ENCODE measurements at places on chromosomes 3 and 15. TPM values are rescaled to one million over a fixed set of nuclear protein-coding genes. Genes with fewer than 3 reads are reported as not detected.

DNA sequence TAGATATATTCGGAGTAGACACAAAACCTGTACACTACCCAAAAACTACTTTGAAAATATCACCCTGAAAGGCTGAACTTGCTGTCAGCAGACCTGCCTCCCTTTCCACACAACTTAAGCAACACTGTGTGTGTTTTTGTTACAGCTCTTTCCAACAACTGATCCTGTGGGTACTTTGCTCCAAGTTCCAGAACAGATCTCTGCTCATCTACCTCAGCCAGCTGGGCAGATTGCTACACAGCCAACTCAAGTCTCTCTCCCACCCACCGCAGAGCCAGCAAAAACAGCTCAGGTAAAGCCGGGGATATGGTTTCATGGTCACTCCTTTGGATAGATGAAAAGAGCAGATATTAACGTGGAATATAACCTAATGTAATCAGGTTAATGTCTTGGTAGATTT is 19.7 kb upstream of the SLC22A13 start:
- DNase-seq: no peak

DNA sequence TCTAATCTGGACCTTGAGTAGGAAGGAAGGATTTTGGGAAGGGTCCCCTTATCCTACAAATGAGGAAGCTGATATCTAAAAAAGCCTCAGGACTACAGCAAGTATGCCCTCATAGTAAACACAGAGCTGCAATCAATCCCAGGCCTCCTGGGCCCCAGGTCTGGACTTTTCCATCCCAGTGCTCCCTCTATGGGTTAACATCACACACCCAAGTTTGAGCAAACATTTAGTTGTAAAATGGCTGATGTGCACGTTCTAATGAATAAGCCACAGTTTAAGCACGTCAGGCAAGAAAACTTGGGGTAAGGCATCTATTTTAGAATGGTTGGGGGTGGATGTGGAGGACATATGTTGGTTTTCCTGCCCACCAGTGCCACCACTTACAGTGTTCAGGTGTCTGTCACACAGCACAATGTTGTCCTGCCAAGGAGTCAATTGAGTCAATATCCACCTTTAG is 44.3 kb upstream of the UBE2E1 start:
- peak; percentile 73 for DNase-seq

- no peak for DNase-seq
Observed at GRCh38 chr3:48129921-48130320, 58.3 kb downstream of the CDC25A start.

DNA sequence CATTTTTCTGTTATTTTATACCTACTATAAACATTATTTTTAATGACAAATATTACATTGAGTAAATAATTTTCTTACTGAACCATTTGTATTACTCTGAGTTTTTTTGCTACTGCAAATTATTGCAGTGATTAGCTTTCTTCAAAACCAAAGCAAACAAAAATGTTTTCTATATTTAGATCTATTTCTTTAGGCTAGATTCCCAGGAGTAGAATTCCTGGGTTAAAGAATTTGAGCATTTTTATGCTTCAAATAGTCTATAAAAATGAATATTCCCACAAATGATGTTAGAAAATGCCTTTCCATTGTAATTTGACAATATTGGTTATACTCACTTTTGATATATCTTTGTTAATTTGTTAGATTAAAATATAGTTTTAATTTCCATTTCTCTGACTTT is 76.8 kb downstream of the LEKR1 start:
- no peak for DNase-seq

Gene TMCO5A
- not detected for total RNA-seq

Gene FGD5
- 86.3 TPM for total RNA-seq

Gene BOC
- not detected for total RNA-seq

- DNase-seq: no peak
Observed at GRCh38 chr3:66083096-66083678, 44.5 kb upstream of the MAGI1 start.

Measured in dermis microvascular lymphatic vessel endothelial cell (primary cell).